ENCODE measurements at places on chromosomes 6 and 20.

DNA sequence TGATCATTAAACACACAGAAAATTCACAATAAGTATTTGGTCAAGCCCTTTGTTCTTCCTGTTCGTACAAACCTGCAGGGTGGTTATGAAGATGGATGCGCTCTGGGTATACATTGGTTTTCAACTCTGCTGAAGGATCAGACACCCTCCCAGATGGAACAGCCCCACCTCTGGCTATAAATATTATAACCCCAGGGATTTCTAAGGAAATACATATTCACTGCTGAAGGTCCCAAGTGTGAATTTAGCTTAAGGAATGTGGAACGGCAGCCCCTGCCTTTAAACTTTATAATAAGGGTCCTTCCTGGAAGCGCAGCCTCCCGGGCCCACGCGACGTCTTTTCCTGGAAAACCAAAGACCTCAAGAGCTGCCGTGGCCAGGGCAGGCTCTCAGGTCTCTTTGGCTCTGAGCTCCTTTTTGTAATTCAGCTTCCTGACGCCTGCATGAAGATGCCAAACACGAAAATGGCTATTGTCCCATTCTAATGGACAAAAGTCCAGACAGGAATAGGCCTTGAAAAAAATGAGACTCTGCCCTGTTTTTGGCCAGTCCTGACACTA lies 172.4 kb upstream of the SSTR4 start:
- no peak for DNase-seq

DNA sequence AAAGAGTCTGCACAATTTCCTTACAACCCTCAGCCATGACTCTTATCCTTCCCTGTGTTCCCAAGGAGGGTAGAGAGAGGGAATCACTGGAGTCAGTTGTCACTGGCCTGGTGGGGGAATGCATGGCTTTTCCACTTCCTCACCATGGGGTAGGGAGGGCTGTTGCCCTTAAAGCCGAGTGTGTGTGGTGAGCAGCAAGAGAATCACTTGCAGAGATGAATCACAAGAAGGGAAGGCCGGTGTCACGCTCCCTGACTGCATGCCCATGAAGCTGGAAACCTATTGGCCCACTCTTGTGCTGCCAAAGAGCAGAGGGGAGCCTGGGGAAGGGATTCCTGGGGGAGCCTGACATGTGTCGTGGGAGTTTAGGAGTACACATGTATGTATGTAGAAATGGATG lies 18.1 kb upstream of the BMP6 start:
- DNase-seq: no peak

DNA sequence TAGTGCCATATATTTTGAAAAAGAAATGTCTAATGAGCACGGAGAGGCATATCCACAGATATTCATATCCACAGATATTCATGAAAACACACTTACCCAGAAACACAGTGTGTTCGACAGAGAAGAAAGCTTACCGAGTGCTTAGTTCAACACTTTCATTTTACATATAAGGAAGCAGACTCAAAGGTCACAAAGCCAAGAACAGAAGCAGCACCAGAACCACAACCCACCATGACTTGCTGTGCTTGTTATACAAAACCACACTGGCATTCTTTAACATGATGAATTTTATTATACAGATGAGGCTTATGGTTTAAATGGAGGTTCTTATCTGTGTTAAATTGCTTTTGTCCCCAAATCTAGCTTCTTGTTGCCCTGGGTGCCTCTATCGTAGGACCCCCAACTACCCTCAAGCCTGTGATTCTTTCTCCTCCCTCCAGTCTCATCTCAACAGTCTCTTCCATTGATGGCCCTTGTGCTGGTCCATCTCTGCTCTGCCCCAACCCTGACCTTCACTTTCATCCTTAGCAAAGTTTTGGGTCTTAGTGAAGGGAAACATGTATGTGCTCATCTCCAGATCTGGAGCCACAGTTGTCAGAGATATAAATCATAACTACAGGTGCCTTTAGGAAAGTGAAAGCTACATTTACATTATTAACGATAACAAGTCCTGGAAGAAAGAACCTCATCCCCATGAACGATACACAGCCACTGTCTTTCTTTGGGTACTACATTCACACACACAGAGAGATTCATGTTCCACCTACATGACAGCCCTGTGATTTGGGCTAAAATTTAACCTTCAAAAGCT lies 40.0 kb downstream of the SF3B5 start:
- DNase-seq: no peak

GRCh38 chr6:160051390-160051789 lies 70.2 kb upstream of the SLC22A1 start:
- DNase-seq: no peak

GRCh38 chr20:23520185-23520584 lies 29.3 kb downstream of the CST8 start:
- no peak for DNase-seq

- no peak for DNase-seq
These were observed 76.8 kb downstream of the MANEA start for GRCh38 chr6:95654176-95654575.

- no peak for DNase-seq
These were observed 162.0 kb upstream of the EPHA7 start for GRCh38 chr6:93581371-93581770.

GRCh38 chr6:35064757-35065440 lies 76.2 kb downstream of the TCP11 start:
- no peak for DNase-seq

DNA sequence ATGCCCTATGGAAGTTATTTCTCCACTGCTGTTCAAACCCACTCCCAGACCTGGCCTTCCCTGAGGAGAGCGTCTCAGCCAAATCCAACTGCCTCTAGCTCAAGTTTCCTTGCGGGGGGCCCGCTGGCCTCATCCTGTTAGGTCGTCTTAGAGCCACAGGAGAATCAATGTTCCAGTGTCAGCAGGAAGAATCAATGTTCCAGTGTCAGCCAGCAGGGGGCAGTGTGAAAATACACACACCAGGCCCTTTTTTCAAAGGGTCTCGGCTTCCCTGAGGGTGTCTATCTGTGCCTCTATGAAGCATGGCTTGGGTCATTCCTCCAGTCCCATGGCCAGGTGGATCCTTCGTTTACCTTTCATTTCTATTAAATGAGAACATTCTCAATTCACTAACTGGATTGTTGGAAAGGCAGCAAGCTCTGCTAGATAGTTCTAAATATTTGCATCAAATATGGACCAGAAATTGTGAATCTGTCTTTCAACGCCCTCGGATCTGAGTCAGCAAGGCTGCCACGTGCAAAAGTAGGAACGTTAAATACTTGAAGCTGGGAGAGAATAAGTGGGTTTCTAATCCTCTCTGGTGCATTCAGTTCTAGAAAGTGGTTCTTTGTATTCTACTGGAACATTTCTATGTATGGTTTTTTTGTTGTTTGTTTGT lies 19.2 kb downstream of the PRND start:
- peak; percentile 63 for DNase-seq

- no peak for DNase-seq
These were observed 24.7 kb downstream of the NDUFAF4 start for GRCh38 chr6:96872976-96873375.

- no peak for DNase-seq
These were observed 93.8 kb downstream of the RIN2 start for GRCh38 chr20:19851861-19852260.

DNA sequence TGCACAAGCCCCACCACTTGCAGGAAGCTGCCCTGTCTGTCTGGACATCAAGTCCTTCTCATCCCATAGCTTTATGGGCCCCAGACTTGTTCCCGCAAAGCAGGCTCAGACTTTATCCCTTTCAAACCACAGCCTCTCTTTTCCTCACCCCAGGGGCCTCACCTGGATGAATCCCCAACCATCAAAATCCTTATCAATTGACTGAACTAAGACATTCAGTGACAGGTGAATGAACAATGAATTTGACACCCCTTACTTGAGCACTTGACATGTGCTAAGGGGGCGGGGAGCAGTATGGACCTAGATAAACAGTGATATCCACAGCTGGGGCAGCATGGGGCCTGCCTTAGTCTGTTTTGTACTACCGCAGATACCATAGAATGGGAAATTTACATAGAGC lies 5.0 kb downstream of the RAB44 start:
- no peak for DNase-seq

DNA sequence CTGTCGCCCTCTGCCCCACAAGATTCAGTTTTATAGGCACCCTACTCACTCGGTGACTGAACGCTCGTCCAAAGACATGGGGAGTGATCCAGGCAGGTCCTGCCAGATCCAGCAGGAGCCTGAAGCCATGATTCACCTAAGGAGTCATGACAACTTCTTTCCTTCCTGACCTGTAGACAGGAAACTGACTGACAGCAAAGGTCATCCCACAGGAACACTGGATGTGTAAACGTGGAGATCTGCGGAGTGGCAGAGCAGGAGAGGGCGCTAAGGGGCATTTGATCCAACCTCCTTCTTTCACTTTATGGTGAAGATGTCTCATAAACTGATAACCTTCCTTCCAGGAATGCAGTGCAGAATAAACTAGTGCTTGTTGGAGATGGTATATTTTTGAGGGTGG lies 192.2 kb downstream of the GJA10 start:
- DNase-seq: no peak

GRCh38 chr6:134676307-134677281 lies 273.3 kb downstream of the ALDH8A1 start:
- no peak for DNase-seq

GRCh38 chr6:158770533-158771330 lies 48.4 kb downstream of the EZR start:
- no peak for DNase-seq

GRCh38 chr20:49496553-49497397 lies 14.3 kb upstream of the KCNB1 start:
- no peak for DNase-seq

- no peak for DNase-seq
These were observed 322.5 kb downstream of the BMP2 start for GRCh38 chr20:7090001-7090400.

DNA sequence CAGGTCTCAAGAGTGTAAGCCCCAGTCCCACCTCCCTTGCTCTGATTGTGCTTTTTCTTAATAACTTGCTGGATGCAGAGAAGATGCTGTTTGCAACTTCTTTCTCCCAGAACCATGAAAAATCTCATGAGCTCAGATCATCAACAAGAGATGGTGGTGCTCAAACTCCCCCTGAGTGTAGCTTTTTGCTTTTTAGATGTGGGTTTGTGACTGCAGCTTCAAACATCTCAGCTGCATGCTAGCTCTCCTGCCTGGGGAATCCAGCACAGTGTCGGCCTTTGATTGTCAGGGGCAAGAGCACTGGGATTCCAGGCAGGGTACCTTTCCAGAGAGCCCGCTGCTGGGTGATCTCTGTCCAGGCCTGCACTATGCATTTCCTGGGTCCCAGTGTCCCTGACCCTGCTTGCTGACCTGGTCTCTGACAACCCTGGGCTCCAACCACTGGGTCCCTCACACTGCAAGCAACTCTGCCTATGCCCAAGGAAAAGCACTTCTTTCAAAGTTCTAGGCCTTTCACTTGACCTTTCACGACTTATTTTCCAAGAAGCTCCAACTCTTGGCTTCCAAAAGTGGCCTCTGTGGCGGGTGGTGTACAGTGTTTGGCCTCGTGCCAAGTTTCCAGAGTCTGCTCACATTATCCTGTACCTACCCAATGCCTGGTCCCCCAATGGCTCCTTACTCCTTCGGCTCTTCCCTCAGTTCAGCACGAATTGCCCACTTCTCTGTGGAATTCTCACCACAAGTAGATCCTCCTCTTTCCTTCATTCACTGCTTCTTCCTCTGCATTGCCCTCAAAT lies 69.7 kb upstream of the LY86 start:
- DNase-seq: no peak

GRCh38 chr6:101847690-101848089 lies 454.2 kb downstream of the GRIK2 start:
- DNase-seq: no peak

- peak; percentile 32 for DNase-seq
These were observed 11.5 kb upstream of the TMC2 start for GRCh38 chr20:2524709-2525506.

GRCh38 chr6:43183441-43183840 lies 1.4 kb downstream of the CUL9 start:
- no peak for DNase-seq

DNA sequence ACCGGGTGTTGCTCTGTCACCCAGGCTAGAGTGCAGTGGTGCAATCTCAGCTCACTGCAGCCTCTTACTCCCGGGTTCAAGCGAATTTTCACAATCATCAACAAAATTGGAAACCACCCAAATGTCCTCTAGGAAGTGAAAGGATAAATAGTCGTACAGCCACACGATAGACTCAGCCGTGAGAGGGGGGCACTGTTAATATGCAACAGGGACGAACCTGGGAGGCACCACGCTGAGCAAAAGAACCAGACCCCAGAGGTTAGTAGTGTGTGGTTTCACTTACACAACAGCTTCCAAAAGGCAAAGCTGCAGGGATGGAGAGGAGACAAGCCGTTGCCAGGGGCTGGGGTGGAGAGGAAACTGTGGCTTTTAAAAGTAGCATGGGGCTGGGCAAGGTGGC lies 30.1 kb upstream of the NTSR1 start:
- no peak for DNase-seq

- no peak for DNase-seq
These were observed 31.7 kb upstream of the ECI2 start for GRCh38 chr6:4167123-4167522.

- DNase-seq: no peak
These were observed 194.2 kb downstream of the KHDC1L start for GRCh38 chr6:73030791-73031782.

- DNase-seq: no peak
These were observed 87.0 kb upstream of the HMGCLL1 start for GRCh38 chr6:55666037-55666436.

DNA sequence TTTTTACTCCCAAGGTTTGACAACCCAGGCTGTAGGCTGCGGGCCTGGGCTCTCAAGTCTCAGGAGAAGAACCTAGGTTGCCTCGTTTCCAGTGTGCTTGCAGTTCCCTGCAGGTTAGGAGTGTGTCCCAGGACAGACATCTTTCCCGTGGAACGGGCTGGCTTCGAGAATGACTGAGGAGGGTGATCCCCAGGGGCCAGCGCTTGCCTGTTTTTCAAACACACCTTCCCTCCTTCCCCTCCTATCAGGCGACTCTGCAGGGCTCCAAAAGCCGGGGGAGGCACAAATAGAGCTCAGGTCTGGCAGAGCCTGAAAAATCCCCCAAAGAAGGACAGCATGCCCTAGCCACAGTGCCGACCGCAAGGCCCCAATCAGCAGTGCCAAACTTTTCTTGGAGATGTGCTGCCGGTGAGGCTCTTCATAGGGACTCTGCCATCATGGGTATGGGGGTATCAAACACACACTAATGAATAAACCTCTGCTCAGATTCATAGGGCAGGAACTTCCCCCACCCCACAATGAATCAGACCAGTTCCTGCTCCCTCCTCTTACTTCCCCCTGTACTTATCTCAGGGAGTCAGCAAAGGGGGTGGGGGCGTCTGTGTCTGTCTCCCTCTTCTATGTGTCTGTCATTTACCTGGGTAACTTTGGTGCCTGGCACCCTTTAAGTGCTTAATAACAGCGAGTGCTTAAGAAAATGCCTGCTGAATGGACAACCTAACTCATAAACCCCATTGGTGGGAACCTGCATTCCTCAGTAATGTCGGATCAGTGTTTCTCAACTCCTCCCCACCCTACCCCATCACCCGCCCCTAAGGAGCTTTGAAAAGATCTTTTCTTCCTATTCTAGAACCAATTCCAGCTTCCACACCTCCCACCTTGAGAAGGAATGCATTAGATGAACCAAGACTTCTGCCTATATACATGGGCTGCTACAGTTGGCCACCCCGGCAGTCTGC lies 1.6 kb downstream of the KCNG1 start:
- no peak for DNase-seq

GRCh38 chr6:32046450-32047083 lies 8.4 kb downstream of the CYP21A2 start:
- DNase-seq: no peak

- no peak for DNase-seq
These were observed 210.4 kb downstream of the TAF4 start for GRCh38 chr20:61855286-61855685.

- DNase-seq: no peak
These were observed 15.8 kb upstream of the PLCB1 start for GRCh38 chr20:8116067-8116811.
